CD4-positive, alpha-beta T cell treated with Interleukin-4 for 4 hours (primary cell): ENCODE measurements at places on chromosomes 3 and 15.
A peak's percentile ranks its signal among the peaks of the same experiment; 100 is the strongest.

- DNase-seq = no peak
Observed at GRCh38 chr3:50354186-50354764, 3.6 kb downstream of the CYB561D2 start.

- DNase-seq = no peak
Observed at GRCh38 chr15:100762289-100762688, 117.3 kb upstream of the ALDH1A3 start.

DNA sequence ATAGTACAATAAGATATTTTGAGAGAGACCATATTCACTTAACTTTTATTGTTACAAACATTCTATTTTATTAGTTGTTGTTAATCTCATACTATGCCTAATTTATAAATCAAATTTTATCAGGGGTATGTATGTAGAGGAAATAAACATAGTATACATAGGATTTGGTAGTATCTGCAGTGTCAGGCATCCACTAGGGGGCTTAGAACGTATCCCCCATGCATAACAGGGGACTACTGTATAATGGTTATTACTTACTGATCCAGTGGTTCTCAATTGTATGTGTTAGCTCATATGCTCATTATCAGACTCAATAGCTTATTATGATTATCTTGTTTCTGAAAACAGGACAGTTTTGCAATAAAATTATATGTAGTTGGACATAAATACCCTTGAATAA lies 27.6 kb downstream of the CMC1 start:
- DNase-seq = no peak

DNA sequence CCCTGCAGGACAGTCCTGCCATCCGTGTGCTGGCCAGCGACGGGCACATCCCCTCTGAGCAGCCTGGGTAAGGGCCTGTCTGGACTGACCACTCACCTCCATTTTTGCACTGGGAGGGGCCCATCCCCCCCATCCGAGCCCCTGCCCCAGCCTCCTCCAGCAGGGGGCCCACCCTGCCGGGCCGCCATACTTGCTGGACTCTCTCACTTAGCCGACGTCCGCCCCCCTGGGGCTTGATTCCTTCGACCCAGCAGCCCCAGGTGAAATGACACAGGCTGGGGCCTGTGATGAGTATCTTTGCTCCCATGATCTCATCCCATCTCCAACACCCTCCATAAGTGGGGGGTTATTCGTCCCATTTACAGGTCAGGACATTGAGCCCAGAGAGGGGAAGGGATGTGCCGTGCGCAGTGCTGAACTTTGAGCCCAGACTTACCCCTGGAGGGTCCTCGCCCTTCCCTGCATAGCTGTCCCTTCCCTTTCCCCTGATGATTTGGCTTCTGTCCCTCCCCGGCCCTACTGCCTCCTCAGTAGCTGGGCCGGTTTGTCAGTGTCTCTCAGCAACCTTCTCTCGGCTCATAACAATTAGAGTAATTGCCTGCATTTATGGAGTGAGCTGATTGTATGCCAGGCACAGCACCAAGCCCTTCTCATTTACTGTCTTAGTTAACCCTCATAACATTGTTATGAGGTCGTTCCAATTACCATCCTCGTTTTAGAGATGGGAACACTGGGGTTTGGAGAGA lies 4.2 kb downstream of the LMAN1L start:
- no peak for DNase-seq

DNA sequence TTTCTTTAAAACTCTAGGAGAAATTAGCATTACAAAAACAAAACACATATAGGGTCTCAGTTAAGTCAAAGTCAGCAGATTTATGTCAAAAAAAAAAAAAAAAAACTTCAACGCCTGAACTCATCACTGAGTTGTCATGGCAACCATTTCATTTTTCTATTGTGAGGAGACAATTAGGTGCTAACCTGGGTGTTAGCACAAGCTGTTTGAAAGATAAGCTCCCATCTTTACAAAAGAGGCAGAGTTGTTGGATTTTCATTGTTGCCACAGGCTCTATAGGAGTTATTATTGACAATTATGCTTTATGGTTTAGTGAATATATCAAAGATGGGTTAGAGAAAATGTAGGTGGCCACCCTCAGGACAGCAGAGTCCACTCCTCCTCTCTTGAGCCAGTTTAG lies 806.9 kb downstream of the GRM7 start:
- no peak for DNase-seq

DNA sequence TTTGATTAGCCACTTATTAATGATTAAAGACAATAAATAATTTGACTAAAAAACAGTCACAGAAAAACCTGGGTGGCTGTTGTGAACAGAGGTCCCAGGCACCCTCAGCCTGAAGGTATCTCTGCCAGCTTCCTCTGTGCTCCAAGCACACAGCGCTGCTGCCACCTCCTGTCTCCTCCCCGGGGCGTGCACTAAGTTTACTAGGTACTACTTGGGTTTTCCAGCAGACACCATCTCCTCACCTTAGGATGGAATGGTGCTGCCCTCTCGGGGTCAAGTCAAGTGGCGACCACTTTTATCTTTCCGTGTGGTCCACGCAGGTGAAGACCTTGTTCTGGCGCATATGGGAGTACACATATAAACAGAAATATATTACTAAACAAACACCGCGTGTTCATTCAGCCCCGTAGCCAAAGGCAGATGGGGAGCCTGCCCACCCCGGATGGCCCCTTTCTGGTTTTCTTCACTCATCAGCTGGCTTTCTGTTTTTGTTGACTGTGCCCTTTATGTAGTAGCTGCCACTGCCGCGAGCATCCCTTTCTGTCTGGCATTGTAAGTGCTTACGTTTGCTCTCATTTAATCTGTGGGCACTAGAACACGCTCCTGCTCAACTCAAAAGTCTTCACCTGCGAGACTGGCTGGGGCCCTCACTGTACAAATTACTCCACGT lies 128.0 kb downstream of the LRIG1 start:
- peak; percentile 49 for DNase-seq

GRCh38 chr15:34206011-34206410 lies 3.9 kb downstream of the KATNBL1 start:
- no peak for DNase-seq

DNA sequence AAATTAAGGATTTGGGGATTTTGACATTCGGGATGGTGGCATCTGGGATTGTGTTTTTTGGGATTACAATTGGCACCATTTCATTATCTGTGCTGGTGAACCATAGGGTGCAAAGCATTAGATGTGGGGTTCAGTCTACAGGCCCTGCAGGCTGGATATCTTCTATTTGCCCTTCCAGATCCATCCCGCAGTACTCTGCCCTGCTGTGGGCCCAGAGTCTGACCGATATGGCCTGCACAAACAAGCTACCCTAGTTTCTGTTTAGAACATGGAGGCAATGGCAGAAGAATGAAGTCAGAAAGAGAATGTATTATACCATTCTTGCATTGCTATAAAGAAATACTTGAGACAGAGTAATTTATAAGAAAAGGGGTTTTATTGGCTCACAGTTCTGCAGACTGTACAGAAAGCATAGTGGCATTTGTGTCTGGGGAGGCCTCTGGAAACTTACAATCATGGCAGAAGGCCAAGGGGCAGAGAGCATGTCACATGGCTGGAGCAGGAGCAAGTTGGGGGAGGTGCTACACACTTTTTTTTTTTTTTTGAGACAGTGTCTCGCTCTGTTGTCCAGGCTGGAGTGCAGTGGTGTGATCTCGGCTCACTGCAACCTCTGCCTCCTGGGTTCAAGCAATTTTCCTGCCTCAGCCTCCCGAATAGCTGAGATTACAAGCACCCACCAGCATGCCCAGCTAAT lies 93.7 kb downstream of the NCEH1 start:
- no peak for DNase-seq

DNA sequence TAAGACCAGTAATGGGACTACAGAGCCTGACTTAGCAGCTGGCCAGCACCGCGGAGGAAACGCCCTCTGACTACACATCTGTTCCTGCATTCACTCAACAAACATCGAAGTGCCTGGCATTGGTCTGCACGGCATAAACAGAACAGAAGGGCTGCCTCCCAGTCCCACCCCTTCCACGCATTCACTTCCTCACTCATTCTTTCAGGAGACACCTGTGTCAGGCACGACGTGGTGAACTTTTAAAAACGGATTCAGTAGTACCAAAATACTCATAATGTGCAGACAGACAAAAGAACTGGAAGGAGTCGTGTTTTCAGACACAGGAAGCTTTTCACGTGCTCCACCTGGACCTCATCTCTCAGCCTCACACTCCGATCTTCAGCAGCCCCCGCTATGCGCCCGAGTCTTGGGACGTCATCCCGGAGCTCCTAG lies 123.3 kb downstream of the XXYLT1 start:
- DNase-seq = peak; percentile 24

DNA sequence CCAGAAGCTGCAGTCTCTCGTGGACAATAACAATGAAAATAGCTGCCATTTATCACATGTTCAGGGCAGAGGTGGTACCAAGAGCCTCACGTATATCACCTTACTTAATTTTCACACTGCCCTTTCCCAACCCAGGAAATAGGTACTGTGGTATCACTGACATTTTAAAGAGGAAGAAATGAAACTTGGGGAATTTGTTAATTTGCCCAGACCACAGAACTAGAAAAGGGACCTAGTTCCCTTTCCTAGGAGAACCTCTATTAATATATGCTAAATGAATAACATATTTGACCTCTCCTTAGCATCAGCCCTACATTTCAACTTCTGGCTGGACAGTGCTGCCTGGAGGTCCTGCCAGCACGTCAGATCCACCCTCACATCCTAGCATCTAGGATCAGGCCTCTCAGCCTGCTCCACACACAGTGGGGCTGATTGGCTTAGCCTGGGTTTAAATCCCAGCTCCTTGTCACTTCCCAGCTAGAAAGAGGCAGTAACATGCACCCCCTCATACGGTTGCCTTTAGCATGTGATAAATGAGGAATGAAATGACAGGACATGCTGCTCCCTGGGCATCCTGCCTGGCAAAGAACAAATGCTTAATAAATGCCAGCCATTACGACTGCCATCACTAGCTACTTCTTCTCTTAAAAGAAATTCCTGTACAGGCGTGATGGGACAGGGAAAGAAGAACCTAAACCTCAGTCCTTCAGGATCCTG lies 95.1 kb upstream of the TNFAIP8L3 start:
- DNase-seq = peak; percentile 7

DNA sequence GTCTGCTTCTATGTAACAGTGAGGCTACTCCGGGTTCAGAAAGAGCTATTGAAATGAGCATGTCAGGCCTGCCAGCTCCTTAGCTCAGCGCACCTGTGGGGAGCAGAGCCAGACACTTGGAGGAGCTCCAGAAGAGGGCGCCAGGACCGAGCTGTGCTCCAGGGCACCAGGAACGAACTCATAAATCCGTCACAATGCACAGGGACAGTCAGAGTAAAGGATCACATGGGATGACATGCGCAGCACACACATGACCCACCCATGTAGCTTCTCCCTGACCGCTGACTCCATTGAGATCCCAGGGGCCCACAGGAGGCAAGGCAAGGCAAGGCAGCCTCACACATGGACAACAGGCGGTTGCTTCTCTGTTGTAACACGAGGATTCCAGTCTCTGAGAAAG lies 26.0 kb upstream of the GNB5 start:
- DNase-seq = no peak
